ENCODE measurements at places on chromosomes 12 and 14. TPM values are rescaled to one million over a fixed set of nuclear protein-coding genes. Genes with fewer than 3 reads are reported as not detected.

PIWIL1 gene
- 0.27 TPM for total RNA-seq

WIF1 gene
- not detected for total RNA-seq

DNAJC22 gene
- total RNA-seq = 0.11 TPM

DYNC1H1 gene
- 280 TPM for total RNA-seq

NANOG gene
- not detected for total RNA-seq

SLC17A8 gene
- not detected for total RNA-seq

PLD4 gene
- 0.11 TPM for total RNA-seq

TSPAN11 gene
- not detected for total RNA-seq

TMEM253 gene
- not detected for total RNA-seq

CPM gene
- total RNA-seq = 9.9 TPM

KLHDC1 gene
- total RNA-seq = 1.1 TPM

KRT77 gene
- total RNA-seq = not detected

RTL1 gene
- total RNA-seq = not detected

OVCH1 gene
- not detected for total RNA-seq

DNAH10 gene
- total RNA-seq = 0.14 TPM

LALBA gene
- not detected for total RNA-seq

PZP gene
- total RNA-seq = not detected

GPR68 gene
- total RNA-seq = 36.1 TPM

GPRC5A gene
- total RNA-seq = not detected

WDHD1 gene
- 43.2 TPM for total RNA-seq

TSPAN19 gene
- total RNA-seq = not detected

TOMM20L gene
- not detected for total RNA-seq

PLEKHG3 gene
- total RNA-seq = 26.3 TPM

RAD51AP1 gene
- total RNA-seq = 39.6 TPM

SPIC gene
- not detected for total RNA-seq

TAS2R20 gene
- 2.3 TPM for total RNA-seq

ADAM21 gene
- total RNA-seq = not detected

REC8 gene
- total RNA-seq = 68.7 TPM

TRIM9 gene
- 0.18 TPM for total RNA-seq

CMTM5 gene
- total RNA-seq = not detected

AQP5 gene
- total RNA-seq = not detected

CISTR gene
- not detected for total RNA-seq

ESPL1 gene
- total RNA-seq = 79.7 TPM

ATXN7L3B gene
- 22.5 TPM for total RNA-seq

TMEM121 gene
- 4.1 TPM for total RNA-seq

PSMB5 gene
- 72.4 TPM for total RNA-seq

ASCL1 gene
- not detected for total RNA-seq

IL26 gene
- total RNA-seq = 0.39 TPM

KRT82 gene
- total RNA-seq = not detected

HVCN1 gene
- 15.7 TPM for total RNA-seq

MORN3 gene
- total RNA-seq = 0.82 TPM

LRTM2 gene
- not detected for total RNA-seq

SCNN1A gene
- total RNA-seq = 0.32 TPM

MYL2 gene
- total RNA-seq = not detected

KCNC2 gene
- total RNA-seq = not detected

ACVRL1 gene
- total RNA-seq = not detected

ARHGEF25 gene
- total RNA-seq = 1.0 TPM

GALNT9 gene
- not detected for total RNA-seq

ZC2HC1C gene
- total RNA-seq = 1.8 TPM

TEX52 gene
- 0.16 TPM for total RNA-seq

RAB35 gene
- 87.2 TPM for total RNA-seq

PLEKHG7 gene
- not detected for total RNA-seq

SAMD4A gene
- 0.59 TPM for total RNA-seq

SLC4A8 gene
- total RNA-seq = 10.4 TPM

TPPP2 gene
- total RNA-seq = not detected

ANO2 gene
- total RNA-seq = not detected

BBOF1 gene
- 0.75 TPM for total RNA-seq

AGAP2 gene
- total RNA-seq = 57.1 TPM

LRRC10 gene
- not detected for total RNA-seq

All from T-helper 2 cell treated with Interferon-gamma antibody and Interleukin-4, amounts not matched to agents 100 ng/mL and 5 ng/mL, for 36 hours (primary cell).